Fibroblast of skin of back (primary cell): ENCODE measurements at places on chromosomes 12 and 14.

DNA sequence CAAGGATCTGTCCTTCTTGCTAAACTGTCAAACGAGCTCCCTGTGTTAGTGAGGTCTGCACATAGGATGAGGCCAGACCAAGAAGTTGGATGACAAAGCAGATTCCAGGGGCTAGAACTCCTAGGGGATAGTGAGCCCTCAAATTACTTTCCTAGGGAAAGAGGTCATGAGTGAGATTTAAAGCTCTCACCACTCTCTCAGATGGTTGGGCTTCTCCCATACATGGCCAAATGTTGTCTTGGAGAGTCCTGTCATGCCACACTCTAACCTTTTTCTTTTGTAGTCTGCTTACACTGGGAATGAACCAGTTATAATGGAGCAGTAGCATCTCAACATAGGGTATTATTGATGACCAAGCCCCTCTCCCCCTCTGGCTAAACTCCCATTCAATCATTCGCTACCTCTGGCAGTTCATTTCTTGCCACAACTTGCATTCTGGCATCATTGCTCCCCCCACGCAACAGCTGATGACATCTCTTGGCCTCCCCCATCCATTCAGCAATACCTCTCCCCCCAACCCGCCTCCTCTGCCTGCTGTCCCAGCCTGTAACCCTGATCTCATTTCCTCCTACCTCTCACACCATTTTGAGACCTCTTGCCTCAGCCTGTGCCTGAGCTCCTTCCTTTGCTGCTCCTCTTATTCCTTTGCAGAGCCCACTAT, 64.7 kb upstream of the CISTR start:
- no peak for DNase-seq

- DNase-seq, result no peak
Observed at GRCh38 chr12:42779186-42779859, 189.8 kb upstream of the PRICKLE1 start.

DNA sequence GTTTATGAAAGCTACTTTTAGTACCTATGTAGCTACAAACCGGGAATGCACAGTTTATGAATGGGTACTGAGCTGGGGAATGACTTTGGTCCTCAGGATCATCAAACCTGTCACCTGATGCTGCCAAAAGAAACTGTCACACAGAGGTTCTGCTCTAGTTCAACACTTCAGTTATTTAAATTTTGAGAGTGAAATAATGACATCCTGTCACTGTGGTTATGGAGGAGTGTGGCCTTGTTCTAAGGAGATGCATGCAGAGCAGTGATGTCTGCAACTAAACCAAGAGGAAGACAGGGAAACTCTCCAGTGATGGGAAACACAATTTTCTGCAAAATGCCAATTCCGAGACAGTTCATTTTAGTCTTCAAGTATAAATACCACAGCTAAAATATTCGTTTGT, 4.8 kb upstream of the AEBP2 start:
- no peak for DNase-seq

- DNase-seq, result peak; percentile 72
Observed at GRCh38 chr14:72617391-72618031, 276.4 kb downstream of the DPF3 start.

GRCh38 chr12:6145564-6145963, 21.1 kb upstream of the VWF start:
- DNase-seq, result no peak

DNA sequence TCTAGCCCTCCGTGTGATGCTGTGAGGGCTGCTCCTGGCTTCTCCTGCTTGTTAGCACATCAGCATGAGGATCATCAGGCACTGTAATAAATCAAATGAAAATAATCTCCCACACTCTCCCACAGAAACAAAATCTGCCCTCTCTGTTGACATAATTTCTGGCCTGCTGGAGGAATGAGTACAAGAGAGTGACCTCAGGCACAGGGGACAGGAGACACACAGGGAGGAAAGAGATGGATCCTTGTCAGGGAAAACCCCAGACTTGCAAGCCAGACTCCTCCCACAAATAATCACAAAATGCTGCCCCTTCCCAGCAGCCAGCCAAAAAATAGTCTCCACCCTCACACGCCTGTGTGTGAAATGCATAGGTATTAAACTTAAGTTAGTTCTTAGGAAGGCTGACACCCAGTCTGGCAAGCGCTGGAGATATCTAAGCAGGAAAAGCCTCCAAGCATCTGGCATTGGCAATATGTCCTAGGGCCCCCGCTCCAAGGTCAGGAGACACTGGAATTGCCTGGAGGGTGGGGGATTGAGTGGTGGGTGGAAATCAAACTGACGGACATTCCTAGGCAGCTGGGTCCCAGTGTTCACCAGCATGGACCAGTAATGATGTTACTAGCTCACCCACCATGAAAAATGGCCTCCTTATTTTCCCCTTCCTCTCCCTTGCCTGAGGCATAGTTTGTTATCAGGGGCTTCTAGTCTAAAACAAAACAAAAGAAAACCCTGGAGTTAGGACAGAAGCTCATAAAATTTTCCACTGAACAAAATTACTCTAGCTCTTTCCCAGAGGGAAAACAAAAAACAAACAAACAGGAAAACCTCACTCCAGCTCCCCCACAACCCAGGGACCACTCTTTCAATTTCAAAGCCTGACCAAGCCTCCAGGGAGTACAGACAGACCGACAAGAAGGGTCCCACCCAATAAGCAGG, 22.0 kb downstream of the SMUG1 start:
- no peak for DNase-seq

DNA sequence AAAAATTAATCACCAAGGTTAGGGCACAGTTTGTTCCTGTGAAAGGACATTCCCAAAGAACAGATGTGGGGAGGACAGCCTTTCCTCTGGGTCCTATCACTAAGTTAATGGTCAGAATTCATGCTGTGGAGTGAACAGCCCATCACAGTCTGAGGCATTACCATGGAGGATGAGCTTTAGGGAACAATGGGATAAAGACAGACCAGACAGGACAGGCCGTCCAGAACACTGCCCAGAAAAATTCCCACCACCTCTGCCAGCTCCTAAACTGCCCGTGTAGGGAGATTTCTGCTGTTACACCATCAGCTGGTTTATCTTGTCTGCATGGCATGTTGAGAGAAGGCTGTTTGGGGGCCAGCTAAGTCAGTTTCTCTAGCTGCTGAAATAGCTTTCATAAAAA, 49.6 kb upstream of the IFNG-AS1 start:
- DNase-seq, result no peak

DNA sequence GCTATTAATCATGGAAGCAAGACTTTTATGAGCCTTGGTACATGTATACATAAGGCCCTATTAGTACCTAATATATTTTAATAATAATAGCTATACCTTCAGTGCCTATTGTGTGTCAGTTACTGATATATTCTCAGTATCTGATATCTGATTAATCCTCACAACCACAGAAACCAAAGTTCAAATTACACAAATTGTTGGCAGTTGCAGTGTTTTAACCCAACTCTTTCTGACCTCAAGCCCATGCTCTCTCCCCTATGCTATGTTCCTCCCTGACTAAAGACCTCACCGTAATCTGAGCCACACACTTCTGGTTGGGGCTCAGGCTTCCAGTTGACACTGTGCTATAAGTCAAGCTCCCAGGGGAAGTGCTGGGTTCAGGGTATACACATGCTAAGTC, 214.4 kb downstream of the SPTSSA start:
- no peak for DNase-seq

DNA sequence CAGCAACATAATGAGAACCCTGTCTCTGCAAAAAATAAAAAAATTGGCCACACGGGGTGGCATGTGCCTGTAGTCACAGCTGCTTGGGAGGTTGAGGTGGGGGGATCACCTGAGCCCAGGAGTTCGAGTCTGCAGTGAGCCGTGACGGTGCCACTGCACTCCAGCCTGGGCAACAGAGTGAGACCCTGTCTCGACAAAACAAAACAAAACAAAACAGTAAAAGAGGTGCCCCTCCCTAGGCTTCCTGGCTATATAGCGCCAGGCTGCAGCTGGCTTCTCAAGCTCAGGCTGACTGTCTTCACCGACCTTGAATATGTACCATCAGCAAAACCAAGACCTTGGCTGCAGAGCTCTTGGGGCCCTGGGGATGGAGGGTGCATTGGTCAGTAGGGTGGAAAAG, 29.4 kb downstream of the TSPAN9 start:
- DNase-seq, result no peak

DNA sequence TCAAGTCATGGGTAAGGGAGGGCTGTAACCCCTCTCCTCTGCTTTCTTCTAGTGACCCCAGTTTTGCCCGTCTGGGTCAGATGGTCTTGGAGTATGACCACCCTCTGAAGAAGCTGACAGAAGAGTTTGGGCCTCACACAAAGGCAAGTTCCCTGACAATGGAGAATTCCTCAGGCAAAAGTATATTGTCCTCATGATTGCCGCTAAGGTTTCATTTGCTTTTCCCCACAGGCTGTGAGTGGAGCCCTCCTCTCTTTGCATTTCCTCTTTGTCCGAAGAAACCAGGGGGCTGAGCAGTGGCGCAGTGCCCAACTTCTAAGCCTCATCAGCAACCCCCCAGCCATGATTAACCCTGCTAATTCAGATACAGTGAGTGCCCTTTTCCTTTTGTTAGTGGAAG, 12.1 kb downstream of the NCKAP1L start:
- no peak for DNase-seq

GRCh38 chr12:132347176-132347855, 17.9 kb upstream of the GALNT9 start:
- DNase-seq, result no peak

GRCh38 chr12:53292426-53292825, 2.9 kb upstream of the PFDN5 start:
- DNase-seq, result no peak

GRCh38 chr14:65880507-65880906, 468.0 kb downstream of the FUT8 start:
- DNase-seq, result no peak

DNA sequence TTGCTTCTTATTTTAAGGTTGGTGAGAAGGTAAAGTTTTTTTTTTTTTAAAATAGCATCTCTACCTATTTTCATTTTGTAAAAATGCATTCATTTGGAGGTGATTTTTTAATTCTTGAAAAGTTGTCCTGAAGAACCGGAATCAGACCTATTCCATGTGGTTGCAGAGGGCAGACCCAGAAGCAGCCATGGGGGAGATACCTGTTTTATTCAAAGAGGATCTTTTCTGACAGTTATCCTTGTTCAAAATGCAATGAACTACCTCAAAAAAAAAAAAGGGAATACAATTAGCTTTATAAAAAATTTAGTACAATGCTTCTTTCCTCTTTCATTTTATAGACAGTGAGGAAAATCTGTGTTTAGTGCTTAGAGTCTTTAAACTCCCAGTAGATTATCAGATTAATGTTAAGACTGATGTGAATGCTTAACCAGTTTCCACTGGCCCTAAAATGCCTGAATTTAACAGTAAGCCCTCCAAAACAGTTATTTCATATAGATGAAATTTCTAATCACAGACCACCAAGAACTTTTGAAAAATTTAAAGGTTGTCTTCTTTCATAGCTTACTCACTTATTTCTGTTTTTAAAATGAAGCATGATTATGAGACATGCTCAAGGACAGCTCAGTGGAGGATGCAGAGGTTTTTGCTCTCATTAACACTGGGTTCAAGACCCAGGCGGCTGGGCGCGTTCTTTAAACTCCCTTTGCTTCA, 8.6 kb upstream of the NEMF start:
- DNase-seq, result no peak

GRCh38 chr14:20697273-20698017, 8.9 kb downstream of the ANG start:
- peak; percentile 66 for DNase-seq

- peak; percentile 82 for DNase-seq
Observed at GRCh38 chr12:123384994-123385376, 1.1 kb downstream of the KMT5A start.

DNA sequence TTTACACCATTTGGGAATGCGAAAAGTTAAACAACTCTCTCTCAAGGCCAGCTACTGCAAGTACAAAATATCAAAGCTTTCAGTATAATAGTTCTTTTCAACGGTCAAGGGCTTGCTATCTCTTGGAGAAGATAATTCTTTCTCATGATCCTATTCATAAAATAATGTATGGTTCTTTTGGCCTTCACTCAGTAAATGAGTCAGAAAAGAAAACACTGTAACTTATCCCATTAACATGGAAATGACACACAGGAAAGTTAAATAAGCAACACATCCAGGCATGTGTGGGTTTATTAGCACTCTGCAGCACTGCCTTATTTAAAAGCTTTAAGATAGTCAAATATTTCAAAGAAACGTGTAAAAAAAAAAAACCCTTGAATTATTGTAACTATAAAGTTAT, 36.9 kb downstream of the ZFC3H1 start:
- DNase-seq, result peak; percentile 72

GRCh38 chr12:26817183-26817591, 15.8 kb downstream of the ITPR2 start:
- DNase-seq, result no peak

DNA sequence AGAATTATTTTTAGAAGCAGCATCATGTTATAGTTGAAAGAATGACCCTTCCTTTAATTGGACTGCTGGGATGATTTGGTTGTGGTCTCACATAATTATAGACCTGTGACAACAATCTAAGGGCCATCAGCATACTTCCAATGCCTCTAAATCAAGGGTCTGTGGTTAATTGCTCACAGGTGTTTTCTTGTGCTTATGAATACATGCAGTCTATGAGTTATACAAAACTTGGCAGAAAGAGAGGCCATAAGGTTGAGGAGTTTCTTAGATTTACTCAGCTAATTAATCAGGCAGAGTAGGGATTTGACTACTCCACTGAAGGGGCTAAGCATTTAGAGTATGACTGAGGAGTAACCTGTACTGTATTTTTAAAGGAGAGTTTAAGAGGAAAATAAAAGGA, 37.0 kb upstream of the FRMD6 start:
- no peak for DNase-seq

- no peak for DNase-seq
Observed at GRCh38 chr14:75361751-75362433, 65.9 kb upstream of the JDP2 start.

DNA sequence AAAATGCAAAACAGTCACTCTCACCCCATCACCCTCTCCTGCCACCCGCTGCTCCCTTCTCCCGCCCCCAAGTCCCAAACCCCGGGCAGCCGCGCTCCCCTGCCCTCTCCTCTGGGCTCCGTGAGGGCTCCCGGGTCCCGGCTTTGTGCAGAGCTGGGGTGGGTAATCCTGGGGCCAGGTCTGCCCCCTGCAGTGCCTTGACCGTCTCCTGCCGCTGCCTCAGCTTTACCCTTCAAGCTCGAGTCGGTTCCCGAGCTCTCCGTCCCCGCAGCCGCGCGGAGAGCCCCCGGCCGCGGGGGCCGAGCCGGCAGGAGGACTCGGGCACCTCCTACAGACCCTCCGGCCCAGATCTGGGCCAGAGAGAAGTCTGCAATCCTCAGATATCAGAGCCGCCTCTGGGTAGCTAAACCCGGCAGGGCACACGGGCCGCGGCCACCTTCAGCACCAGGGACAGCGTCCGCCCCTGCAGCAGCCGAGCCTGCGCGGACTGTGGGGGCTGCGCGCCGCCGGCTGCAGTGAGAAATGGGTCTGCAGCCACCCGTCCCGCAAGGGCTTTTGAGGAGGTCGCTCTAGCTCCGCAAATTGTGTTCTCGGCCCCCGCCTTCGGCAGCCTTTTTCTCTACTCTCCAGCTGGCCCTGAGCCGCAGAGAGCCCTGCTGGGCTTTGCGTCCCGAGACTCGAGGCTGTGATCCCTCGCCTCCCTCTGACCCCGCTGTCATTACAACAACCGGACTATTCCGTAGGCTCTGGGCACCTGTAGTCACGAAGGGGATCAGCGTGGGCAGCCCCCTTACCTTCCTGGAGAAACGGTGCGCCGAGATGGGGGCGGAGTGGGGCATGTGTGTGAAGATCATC, 1.2 kb downstream of the PRMT8 start:
- peak; percentile 59 for DNase-seq
